Stimulated activated CD4-positive, alpha-beta T cell treated with anti-CD3 and anti-CD28 coated beads, Interleukin-15, amount 100 ng/mL, for 24 hours (primary cell): ENCODE measurements at places on chromosomes 7 and 10.
A peak's percentile ranks its signal among the peaks of the same experiment; 100 is the strongest.

DNA sequence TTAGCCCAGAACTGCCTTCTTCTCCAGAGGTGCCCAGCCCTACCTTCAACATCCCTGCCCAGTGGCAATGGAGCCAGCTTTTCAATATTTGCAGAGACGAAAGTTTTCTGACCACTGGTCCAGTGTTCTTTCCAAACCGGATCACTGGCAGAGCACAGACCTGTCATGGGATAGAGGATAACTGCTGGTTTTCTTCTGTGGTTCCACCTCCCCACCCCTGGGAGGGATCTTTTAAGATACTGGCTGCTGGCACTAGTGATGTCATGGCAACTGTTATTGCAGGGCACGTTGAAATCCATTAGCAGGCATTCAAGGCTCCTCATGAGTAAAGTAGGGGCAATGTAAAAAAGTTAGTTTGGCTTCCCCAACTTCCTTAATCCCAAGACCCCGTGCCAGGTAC, 387.1 kb downstream of the LRMDA start:
- DNase-seq, result no peak

- DNase-seq, result no peak
Observed at GRCh38 chr7:30791114-30791513, 19.9 kb downstream of the MINDY4 start.

DNA sequence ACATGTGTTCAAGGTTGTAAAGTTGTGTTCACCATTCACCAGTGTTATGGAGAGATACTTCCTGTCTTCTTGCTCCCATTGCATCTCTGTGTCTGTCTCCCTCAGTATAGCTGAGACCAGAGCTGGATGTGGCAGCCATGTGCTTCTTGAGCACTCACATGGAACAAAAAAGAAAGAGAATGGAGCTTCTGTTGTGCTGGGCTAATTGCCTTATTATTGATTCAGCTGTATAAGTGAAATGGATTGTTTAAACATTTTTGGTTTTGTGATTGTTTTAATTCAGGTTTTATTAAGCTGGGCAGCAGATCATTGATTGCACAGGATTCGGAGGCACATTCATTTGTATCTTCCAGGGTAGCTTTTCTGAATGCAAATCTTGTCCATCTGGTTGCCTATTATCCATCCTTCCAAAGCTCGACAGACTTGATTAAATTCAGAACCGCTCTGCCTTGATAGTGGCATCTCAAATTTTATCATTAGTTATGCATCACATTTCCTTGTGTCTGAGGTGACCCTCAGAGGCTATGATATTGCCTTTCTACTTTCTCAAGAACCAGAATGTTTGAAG, 119.9 kb downstream of the CCNY start:
- no peak for DNase-seq

GRCh38 chr10:100746784-100747455, 1.5 kb downstream of the PAX2 start:
- DNase-seq, result no peak

GRCh38 chr7:4749363-4749762, 26.1 kb upstream of the AP5Z1 start:
- no peak for DNase-seq

DNA sequence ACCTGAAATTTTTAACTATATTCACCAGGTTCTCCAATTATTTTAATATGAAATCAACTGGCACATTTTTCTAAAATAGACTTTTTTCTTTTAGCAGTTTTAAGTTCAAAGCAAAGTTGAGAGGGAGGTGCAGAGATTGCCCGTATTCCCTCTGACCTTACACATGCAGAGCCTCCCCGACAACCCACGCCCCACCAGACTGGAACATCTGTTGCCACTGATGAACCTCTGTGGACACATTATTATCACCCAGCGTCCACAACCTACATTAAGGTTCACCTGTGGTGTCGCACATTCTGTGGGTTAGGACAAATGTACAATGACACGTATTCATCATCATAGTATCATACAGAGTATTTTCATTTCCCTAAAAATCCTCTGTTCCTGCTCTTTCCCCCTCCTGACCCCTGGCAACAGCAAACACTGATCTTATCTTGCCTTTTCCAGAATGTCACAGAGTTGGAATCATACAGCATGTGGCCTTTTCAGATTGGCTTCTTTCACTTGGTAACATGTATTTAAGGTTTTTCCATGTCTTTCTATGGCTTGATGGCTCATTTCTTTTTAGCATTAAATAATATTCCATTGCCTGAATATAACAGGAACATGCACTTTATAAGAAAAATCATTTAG, 37.1 kb downstream of the COBL start:
- no peak for DNase-seq

DNA sequence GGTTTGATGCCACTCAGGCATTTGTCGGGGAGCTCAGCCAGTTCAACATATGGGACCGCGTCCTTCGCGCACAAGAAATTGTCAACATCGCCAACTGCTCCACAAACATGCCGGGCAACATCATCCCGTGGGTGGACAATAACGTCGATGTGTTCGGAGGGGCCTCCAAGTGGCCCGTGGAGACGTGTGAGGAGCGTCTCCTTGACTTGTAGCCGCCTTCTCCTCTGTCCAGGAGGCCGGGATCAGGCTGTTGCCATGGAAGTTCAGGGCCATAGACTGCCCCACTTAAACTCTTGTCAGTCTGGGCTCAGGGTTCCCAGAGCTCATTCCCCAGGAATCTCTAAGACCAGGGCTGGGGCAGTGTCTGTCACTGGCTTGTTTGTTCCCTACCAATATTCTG, 11.3 kb downstream of the NPTX2 start:
- DNase-seq, result no peak

DNA sequence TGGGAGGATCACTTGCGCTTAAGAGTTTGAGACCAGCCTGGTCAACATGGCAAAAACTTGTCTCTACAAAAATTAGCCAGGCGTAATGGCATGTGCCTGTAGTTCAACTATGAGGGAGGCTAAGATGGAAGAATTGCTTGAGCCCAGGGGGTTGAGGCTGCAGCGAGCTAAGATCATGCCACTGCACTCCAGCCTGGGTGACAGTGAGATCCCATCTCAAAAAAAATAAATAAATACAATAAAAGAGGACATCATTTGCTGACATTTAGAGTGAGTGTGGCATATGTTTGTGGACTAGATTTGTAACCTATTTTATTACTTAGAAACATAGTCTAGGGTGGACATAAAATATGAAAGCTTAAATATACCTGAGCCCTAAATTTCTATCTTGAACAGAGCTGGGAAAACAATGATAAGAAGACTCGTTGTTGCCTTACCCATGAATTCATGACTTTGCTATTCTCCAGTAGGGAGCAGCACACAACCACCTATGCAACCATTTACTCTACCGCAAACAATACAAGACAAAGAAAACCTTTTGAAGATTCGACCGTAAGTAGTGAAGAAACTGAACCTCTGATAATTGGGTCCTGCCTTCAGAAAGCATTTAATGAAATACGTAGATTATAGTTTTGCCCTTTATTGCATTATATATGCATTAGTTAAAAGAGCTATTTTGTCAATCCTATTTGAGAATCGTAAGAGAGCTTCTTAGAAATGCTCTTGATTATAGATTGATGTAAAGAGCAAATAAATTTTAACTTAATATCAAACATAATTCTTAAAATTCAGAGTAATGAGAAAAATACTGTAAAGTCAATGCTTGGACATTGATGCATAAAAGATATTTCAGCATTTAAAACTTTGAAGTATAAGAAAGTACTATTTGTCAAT, 83.5 kb downstream of the GNAT3 start:
- DNase-seq, result no peak

- no peak for DNase-seq
Observed at GRCh38 chr10:7243873-7244272, 167.0 kb downstream of the SFMBT2 start.

DNA sequence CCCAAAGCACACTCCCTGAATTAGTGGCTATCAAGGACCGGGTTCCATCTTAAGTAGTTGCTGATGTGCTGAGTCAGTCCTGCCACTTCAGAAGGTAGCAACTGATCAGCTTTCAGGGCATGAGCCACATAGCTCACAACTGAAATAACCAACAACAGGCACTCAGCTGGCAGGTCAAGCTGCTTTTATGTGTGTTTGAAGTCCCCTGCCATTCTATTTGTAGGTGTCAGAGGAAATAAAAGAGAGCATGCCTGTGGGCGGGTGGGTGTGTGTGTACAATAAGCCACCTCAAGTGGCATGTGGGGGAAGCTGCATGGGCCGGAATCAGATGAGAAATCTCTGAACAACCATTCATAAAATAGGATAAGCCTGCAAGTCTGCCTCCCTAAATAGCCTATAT, 114.3 kb upstream of the YAE1 start:
- no peak for DNase-seq

DNA sequence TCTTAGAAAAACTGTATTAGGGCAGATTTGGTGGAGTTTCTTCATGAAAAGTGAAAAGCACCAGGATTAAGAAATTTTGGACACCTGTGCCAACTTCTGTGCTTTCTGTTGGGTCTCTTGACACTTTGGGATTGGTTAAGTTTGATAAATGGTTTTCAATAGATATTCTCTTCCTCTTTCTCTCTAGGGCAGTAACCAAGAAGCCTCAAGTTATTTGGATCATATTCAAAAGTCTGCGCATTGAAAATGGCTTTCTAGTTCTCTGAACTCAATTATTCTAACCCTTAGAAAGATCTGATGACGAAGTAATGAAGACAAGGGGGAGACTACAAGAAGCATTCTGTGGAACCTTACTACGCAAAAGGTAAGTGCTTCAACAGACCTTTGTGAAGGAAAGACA, 144.0 kb upstream of the CCDC6 start:
- no peak for DNase-seq

DNA sequence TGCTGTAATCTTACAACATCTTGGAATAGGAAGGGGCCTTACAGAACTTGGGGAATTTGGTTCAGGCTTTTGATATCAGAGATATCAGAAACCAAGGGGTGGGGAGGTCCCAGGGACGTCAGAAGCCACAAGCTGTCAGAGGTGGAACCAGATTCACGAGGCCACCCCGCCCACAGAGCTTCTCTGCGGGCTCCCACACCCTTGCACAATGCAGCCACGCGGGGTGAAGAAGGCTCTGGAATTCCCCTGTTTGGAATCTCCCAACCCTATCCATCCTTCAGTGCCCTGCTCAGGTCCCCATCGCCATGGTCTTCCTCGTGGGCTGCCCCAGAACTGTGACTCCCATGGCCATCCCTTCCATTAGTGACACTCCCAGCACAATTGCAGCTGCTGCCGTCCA, 247.1 kb upstream of the SHH start:
- no peak for DNase-seq

DNA sequence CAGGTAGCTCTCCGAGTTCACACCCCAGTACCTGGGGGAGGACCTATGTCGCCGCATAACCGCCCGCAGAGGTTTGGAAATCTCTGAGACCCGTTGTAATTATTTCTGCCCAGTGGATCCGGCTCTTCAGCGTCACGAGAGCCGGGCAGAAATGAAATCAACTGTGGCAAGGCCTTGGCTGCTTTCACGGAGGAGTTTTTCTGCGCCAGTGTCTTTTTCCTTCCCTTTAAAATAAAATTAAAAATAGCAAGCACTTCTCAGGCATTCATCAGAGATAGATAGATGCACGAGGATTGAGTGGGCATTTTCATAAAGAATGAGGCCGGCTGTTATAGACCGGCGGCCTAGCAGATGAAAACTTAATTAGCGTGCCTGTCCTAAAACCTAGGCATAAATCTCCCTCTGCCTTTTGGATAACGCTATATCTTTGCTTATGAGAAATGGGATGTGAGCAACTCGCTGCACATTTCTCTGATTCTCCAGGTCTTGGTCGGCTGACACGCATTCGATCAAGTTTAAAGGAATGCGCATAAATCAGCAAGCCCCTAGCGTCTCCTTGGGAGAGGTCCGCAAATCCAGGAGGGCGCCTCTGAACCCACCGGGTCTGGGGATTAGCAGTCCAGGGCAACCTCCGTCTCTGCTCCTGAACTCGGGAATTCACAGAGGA, 6.4 kb downstream of the HOXA13 start:
- DNase-seq, result no peak

DNA sequence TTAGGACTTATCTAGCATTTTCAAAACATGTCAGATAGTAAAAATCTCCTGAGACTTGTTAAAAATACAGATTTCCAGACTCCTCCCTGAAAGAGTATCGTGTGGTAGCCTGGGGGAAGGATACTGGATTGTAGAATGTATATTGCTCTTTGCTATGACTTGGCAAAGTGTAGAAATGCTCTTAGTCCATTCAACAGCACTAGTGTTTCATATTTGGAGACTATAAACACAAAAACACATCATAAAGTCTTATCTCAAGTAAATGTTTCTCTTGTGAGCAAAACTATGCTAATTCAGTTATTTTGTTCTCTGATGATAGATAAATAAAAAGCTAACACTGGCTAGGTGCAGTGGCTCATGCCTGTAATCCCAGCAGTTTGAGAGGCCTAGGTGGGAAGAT, 137.5 kb upstream of the PRPS1L1 start:
- DNase-seq, result no peak

- peak; percentile 35 for DNase-seq
Observed at GRCh38 chr7:92797693-92798092, 38.7 kb downstream of the CDK6 start.

GRCh38 chr7:50690541-50691011, 92.1 kb downstream of the GRB10 start:
- no peak for DNase-seq

DNA sequence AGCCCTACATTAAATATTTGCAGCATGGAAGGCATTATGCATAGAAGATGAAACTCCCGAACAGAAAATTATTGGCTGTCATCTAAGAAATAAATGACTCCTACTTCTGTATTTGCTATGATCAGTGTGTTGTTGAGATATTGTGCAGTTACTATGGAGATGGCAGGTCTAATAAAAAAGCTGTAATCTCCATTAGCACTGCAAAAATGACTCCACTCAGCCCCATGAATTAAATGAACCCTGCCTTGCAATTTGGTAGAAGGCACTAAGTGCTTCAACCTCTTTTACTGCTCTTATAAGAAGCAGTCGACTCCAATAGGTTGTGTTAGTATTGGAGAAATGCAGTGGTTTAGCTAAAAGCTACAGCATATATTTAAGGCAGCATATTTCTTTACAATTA, 290.0 kb upstream of the PHYHIPL start:
- DNase-seq, result no peak

DNA sequence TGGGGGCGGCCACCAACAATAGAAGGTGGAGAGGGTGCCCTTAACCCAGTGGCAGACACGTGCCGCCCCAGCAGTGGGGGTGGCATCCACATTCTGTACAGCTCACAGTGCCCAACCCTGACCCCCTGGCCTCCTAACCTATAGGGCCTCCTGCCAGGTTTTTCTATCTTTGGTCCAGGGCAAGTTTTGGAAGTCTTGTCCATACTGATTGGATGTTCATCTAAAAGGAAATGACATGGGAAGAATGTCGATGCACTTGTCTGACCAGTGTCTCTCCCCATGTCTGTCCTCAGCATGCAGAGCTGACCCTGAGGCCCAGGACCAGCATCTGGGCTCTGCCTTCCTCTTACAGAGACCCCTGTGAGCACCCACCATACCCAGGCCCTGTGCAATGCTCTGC, 32.3 kb upstream of the ANTXRL start:
- no peak for DNase-seq

- peak; percentile 60 for DNase-seq
Observed at GRCh38 chr7:73703757-73704639, 15.5 kb downstream of the STX1A start.

GRCh38 chr7:939843-940242, 14.6 kb downstream of the ADAP1 start:
- DNase-seq, result no peak

GRCh38 chr7:37419496-37419895, 29.2 kb downstream of the ELMO1 start:
- DNase-seq, result no peak
